Stimulated activated CD8-positive, alpha-beta memory T cell treated with anti-CD3 and anti-CD28 coated beads, Interleukin-15, amount 100 ng/mL, for 24 hours (primary cell): ENCODE measurements at places on chromosomes 11 and 22.

DNA sequence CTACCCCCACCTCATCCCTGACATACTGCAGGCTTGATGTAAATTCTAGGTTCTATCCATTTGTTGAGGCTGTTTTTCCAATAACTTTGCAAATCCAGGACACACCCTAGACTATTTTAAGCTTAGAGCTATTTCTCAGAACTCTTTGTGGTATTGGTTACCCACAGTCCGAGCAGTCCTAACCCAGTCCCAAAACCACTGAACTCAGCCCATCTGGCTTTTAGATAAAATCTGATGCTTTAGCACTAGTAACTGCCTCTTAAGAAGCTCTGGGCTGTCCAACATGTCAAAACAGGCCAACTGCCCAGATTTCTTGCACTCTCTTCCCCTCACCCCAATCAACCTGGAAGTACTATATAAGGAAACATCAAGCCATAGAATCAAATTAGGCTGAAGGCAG, 344.4 kb upstream of the CADM1 start:
- DNase-seq, result no peak

DNA sequence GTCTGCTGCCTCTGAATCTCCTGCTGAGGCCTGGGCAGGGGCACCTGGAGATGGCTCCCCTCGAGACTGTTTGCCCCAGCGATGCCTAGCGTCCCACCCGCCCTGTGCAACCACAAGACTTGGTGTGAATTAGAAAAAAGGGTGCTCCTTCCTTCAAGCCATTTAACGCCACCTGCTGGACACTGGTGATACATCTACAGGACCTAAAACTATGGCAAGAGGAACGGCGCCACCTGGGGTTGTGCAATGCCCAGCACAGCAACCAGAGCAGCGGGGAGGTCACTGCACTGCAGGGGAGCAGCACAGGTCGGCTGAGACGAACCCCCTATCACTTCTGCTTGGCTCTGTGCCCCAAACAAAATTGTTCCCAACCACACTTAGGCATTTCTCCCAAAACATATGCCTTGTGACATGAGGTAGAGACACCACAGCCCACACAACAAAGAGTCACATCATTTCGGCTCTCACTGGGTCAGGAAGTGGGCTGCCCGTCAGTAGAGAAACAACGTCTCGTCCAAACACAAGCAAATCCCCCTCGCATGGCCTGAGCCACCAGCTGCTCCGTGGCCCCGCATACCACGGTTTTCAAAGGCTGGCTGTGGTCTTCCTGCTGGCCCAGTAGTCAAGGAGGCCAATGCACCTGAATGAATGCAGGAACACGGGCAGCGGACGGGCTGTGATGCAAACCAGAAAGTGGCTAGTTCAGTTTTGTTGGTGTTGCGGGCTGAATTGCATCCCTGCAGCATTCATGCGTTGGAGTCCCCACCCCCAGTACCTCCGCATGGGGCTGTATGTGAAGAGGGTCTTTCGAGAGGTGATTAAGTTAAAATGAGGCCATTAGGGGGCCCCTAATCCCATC, 171.9 kb downstream of the SHANK2 start:
- peak; percentile 2 for DNase-seq

DNA sequence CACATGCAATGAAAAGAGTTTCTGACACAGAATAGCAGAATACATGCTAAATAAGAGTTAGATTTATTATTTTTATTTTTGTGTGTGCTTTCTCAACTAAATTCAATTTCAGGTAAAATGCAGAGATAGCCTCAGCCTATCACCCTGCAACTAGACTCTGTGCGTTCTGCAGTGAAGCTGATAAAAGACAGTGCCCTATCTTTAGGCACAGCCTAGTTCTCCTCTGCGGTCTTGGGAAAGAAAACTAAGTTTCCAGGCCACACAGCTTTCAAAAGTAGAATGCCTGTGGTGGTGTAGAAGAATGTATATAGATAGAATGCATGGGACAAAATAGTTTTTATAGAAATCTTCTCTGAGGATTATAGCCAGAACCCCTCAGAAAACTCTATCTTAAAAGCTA, 12.0 kb upstream of the MMP1 start:
- no peak for DNase-seq

GRCh38 chr22:22921575-22921974, 34.0 kb downstream of the IGLL5 start:
- DNase-seq, result no peak

DNA sequence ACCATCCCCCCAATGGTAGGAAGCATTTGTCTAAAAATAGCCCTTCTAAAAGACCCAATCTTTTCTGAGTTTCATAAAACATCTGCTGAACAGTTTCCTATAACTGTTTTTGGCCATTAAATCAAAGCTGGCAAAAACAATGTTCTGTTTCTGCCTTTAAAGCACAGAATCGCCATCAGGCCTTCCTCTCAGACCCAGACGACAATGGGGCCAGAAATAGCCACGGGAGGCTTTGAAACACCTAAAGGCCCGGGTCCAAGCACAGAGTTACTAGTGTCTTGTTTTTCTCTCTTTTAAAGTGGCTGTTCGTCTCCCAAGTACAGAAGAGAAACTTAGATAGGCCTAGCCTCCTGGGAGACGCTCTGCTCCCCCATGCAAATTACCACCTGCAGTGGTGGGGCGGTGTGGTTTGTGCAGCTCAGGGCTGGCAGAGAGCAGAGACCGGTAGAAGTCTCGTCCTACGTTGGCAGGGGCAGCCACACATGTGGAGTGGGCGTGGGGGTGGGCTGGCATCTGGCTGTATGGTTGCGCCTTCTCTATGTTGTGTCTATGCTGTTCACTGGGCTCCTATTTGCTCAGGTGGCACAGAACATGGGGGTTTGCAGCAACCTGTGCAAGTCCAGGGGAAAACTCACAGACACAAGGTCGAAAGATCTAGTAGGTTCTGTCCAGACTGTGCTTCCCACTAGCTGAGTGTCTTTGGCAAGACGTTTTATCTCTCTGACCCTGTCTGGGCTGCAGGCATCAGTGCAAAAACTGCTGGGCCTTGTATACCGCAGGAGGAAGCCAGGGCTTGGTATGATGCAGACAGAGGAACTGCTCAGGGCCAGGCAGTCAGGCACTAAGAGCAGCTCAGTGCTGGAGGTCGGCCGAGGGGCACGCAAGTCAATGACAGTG, 23.6 kb upstream of the ETS1 start:
- DNase-seq, result no peak

GRCh38 chr22:23218867-23219251, 38.5 kb downstream of the BCR start:
- DNase-seq, result no peak

DNA sequence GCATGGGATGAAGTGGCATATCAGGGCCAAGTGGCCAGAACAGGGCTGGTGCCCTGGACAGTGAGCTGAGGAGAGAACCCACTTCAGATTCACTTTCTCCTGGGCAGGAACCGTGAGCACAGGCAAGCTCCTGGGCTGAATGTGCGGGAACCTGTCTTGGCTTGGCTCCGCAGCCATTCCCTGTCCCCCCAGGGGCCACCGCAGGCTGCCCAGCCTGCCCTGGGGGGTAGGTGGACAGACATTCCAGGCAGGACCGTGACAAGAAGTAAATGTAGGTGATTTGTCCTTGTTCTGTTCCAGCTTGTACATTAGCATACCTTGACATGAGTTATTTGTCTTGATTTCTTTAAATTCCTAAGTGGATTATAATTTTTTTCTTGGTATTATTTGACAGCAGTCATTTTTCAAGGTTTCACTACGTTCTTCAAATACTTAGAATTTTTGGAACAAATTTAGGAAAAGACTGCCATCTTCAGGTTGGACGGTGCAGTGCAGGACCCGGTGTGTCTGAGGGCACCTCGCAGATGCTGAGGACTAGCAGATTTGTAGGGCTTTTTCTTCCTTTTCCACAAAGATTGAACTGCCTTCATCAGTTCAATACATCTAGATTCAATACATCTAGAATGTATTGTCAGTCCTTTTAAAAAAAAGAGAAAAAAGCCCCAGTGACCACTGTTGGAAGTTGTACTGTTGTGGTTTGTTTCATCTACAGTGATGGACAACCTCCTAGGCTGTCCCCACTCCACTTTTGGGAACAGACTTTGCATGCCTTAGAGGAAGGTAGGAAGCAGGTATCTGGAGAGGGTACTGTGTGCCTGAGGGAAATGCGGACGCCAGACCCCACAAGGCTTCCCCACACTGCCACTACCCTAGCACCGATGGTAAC, 115.1 kb upstream of the RASSF10 start:
- DNase-seq, result no peak

DNA sequence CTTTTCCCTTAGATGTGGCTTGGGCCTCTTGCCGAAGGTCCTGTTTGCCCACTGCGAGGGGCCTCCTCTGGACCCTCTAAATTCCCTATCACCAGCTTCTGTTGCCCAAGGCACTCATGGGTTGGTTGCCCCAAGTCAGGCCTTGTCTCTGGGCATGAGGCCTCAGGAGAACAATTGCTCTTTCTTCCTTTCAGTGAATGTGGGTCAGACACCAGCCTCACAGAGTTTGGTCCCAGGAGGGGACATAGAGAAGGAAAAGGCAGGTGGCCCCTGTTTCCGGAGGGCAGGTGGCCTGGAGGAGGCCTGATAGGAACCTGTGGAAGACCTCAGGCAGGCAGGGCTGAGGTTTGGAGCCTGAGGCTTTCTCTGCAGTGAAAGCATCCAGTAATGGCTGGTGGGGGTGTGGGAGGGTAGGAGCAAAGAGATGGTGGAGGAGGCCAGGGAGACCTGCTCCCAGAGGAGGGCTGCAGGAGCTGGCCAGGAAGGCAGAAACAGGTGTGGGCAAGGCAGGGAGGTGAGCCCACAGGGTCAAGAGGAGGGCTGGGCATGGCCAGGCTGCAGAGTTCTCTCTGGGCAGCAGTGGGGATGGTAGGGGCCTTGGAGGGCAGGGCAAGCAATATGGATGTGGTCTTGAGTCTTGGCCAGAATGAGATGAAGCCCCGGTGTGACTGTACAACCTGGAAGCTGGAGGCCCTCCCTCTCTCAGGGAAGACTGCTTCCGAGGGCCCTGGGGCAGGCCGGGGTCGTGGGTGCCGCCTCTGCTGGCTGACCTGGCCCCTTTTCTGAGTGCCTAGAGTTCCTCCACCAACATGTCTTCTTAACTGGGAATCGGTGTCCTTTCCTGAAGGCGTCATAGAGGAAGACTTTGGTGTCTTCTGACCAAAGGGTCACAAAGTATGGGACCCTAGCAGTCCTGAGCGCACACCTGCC, 28.0 kb upstream of the LMO1 start:
- no peak for DNase-seq

DNA sequence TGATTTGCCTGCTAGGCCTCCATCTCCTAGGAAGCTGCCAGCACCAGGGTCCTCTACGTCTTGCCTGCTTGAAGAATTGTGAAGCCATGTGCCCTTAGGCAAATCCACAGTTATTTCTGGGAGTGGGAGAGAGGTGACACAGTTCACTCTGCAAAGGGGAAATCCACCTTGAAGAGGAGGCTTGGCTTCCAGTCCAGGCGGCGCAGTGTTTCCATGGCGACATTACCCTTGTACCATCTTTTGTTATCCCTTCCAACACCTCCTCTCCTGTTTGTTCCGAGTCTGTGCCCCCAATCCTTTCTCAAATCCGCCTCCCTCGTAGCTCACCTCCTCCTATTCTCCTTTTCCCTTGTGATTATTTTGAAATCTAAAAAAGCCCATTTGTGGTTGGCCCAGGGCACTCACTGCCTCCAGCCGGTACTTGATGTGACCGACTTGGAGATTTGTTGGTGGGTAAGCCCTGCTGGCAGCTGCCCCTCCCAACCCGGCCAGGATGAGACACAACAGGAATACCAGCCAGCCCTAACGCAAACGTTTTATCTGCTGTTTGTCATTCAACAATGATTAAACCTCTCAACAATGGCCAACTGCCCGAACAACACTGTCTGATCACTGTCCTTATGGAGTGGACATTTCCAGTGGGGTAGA, 18.4 kb downstream of the SYT13 start:
- DNase-seq, result no peak

GRCh38 chr22:20298110-20298802, 21.6 kb downstream of the DGCR6L start:
- DNase-seq, result no peak

DNA sequence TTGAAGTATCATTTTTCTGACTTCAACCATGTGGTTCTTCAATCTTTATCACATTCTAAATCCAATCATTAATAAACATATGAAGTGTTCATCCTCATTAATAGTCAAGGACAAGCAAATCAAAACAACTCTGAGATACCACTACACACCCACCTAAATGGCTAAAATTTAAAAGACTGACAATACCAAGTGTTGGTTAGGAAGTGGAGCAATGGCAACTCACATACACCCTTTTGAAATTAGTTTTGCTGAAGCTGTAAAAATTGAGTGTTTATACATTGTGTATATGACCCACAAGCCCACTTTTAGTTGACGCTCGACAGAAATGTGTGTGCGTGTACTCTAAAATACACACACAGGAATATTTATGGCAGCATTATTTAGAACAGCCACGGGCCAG, 36.7 kb upstream of the LMO2 start:
- no peak for DNase-seq

GRCh38 chr11:114563077-114563476, 3.4 kb upstream of the NXPE1 start:
- DNase-seq, result no peak

DNA sequence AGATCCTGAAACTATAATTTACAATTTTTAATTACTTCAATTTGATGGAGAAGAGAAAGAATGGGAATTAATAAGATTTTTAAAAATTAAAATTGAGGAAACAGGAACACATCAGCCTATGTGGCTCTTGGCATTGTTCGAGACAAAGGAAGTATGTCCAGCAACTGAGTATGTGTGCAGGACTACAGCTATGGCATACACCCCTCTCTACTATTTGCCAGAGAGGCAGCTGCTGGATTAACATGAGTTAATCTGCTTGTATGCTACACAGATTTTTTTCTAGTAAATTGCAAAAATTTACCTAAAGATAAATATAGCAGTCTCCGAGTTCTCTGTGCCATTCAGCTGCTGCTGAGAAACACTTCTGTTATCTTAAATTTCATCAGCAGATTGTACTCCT, 70.6 kb downstream of the PHF21A start:
- DNase-seq, result no peak

- no peak for DNase-seq
Observed at GRCh38 chr22:41015003-41015402, 63.8 kb downstream of the RBX1 start.

- no peak for DNase-seq
Observed at GRCh38 chr22:39991159-39991860, 3.4 kb upstream of the FAM83F start.

DNA sequence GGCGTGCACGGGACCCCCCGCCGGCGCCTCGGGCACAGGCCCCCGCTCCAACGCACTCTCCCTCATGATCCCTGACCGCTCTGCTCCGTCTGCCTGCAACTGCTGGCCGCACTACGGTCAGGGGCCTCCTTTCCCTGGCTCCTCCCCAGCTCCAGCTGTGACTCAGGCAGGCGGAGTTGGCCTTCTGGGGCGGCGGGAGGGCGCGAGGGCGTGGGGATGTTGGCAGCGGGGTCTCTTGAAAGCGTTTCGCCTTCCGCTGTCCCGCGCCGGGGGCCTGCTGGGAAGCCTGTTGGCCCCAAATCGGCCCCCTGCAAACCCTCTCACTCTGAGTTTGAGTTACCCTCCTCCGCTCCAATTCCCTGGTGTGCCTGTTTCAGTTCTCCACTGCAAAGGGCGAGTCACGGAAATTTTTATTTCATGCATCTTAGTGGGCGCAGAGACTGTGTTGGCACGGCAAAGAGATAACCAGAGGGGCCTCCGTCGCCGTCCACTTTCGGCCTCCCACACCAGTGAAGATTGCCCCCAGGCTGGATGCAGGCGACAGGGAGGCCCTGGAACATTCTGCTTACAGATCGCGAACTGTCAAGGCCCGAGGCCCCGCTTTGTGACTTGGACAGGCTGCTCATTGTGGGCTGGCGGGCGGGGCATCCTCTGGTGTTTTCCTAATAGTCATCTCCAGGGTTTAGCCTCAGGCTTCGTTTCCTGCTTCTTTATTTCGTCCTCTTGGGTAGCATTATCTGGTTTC, at the start of gene CAVIN3:
Gene CAVIN3, minus strand, starts transcription at position 91 of the 745 bp plus-strand sequence. Its CDS starts 25 bp downstream, at position 66.
- DNase-seq, result peak; percentile 41
